ENCODE measurements at places on chromosomes 4 and X.

DNA sequence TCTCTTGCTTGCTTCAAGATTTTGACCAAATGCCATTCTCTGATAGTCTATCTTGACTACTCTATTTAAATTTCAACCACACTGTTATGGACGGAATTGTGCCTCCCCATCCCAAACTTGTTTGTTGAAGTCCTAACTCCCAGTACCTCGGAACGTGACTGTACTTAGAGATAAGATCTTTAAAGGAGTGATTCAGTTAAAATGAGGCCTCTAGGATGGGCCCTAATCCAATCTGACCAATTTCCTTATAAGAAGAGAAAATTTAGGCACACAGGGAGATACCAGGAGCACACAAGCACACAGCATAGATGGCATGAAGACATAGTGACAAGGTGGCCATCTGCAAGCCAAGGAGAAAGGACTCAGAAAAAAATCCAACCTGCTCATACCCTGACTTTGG lies 269.9 kb downstream of the KCNIP4 start:
- no peak for DNase-seq

- DNase-seq: no peak
Measured at GRCh38 chrX:63967551-63967950, 182.5 kb upstream of the ARHGEF9 start.

DNA sequence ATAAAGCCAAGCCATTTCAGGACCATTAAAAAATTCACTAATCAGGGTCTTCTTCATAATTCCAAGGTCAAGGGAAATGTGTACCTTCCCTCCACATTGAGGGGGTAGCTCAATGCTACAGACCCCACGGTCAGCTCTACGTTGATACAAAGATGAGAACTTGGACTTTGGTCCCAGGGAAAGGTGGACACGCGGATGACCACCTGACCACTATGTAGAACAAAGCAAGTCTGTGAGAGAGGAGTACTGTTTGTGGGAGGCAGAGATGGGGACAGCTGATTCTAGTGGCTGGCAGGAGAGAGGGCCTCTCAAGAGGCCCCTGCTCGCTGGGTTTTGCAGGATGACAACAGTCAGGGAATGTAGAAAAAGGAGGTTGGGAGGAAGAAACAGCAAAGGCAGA lies 58.0 kb downstream of the SLC2A9 start:
- DNase-seq: no peak

DNA sequence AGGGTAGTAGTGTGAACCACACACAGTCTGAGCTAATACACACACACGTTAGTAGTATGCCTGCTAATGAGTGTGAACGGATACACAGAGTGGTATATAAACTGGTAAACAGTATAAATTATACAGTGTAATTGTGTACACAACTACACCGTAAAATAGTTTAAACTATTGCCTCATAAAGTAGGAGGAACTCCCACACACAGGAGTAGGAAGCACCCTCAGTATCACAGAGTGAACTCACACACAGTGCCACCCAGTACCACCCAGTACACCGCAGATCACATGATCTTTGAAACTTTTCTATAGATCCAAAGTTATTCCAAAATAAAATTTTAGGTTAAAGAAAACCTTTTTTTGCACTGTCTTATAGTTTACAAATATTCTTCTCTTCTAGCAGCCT lies 275.1 kb downstream of the ADGRA3 start:
- no peak for DNase-seq

DNA sequence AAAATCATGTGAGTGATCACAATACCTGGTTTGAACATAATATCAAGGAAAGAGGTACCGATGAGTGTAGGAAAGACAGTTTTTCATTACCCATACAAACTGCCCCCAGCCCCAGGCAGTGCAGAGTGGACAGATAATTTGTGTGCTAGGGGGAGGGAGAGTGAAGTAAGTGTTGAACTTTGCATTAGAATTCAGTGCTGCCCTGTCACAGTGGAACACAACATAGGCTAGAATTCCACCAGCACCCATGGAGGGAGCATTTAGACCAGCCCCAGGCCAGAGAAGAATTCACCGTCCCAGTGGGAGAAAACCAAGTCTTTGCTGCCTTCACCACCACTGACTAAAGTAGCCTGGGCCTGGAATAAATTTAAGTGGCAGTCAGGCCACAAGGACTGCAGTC lies 107.3 kb downstream of the SCLT1 start:
- DNase-seq: no peak

GRCh38 chr4:132592340-132592739 lies 556.8 kb upstream of the PCDH10 start:
- DNase-seq: no peak

DNA sequence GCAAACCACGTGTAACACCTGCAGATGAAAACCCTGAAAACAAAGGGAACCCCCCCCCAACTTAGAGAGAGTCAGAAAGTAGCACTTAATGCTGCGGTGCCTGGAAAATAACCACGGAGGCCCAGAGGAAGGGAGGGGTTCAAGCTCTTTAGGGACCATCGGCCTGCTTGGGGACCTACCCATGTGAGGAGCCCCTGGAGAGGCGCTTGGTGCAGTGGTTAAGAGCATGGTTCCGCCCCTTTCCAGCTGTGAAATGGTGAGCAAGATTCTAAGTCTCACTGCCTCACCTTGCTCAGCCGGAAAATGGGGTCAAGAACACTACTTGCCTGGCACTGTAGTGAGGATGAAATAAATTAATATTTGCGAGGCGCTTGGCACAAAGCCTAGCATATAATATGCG lies 13.8 kb downstream of the SLC25A5 start:
- no peak for DNase-seq

GRCh38 chrX:129846716-129847115 lies 3.0 kb upstream of the ZDHHC9 start:
- no peak for DNase-seq

DNA sequence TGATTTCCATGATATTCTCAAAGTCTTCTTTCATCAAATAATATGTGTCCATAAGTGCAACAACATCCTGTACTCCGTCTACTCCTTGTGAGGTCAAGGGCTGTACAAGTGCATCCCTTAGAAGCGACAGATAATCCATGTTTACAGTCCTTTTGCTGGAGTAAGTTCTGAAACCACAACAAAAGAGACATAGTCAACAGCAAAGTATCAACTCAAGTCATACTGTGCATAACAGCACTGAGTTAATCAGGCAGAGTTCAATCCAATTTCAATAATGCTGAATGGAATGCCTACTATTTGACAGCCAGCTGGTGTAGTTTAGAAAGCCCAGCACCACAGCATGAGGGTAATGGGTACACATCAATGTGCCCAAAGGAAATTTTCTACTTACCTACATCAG lies 74.5 kb downstream of the RFC1 start:
- DNase-seq: no peak

DNA sequence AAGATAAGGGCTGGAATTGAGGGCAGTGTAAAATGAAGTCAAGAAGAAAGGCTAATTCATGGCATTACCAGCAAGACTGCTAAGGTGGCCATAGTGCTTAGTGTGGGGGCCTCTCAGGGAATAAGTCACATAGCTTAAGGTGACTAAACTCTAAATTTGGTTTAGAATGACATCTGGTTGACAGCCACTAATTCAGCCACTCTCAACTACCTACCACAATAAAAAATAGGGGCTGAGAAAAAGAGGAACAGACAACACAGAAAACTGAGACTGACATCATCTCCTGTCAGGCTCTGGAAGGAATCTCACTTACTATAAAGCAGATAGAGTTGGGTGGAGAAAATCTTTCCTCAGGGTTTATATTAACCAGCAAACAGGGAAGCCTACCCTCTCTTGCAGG lies 96.9 kb downstream of the CHRDL1 start:
- no peak for DNase-seq

DNA sequence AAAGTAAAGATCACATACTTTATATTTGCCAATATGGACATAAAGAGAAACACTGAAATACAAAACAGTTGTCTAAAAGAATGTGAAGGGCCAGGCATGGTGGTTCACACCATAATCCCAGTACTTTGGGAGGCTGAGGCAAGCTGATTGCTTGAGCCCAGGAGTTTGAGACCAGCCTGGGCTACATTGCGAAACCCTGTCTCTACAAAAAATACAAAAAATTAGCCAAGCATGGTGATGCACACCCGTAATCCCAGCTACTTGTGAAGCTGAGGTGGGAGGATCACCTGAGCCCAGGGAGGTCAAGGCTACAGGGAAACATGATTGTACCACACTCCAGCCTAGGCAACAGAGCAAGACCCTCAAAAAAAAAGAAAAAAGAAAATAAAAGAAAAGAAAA lies 11.8 kb downstream of the RBM47 start:
- no peak for DNase-seq

- DNase-seq: no peak
Measured at GRCh38 chrX:116657071-116657470, 194.3 kb upstream of the CT83 start.

DNA sequence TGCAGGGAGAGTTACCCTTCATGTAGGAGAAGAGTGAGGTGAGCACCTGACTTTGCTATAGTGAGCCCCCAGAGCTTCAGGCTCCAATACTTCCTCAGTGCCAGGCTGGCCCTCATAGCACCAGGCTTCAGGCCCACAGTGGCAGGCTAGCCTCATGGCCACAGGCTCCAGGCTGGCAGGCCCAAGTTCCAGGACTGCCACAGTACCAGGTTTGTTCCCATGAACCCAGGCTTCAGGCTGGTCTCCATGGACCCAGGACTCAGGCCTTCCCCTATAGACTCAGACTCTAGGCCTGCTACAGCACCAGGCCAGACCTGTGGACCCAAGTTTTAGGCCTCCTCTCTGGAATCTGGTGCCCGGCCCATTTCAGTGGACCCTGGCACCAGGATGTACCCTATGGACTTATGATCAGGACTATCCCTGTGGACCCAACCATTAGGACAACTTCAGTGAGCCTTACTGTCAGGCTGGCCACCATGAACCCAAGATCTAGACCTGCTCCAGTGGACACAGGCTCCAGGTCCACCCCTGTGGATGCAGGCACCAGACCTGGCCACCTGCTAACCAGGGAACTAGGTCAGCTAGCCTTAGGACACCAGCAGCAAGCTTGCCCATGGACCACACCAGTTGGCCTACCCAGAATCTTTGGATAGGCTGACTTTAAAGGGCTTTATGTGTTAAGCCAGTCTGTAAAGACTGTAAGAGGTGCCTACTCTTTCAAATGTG lies 658.2 kb downstream of the KLHL13 start:
- no peak for DNase-seq

GRCh38 chr4:117134386-117134785 lies 49.0 kb upstream of the TRAM1L1 start:
- DNase-seq: no peak
